ENCODE measurements at places on chromosomes 1 and 21.

GRCh38 chr1:159068886-159069285, 7.7 kb downstream of the AIM2 start:
- DNase-seq, result no peak

- no peak for DNase-seq
Measured at GRCh38 chr1:86423473-86423872, 498 bp upstream of the CLCA2 start.

DNA sequence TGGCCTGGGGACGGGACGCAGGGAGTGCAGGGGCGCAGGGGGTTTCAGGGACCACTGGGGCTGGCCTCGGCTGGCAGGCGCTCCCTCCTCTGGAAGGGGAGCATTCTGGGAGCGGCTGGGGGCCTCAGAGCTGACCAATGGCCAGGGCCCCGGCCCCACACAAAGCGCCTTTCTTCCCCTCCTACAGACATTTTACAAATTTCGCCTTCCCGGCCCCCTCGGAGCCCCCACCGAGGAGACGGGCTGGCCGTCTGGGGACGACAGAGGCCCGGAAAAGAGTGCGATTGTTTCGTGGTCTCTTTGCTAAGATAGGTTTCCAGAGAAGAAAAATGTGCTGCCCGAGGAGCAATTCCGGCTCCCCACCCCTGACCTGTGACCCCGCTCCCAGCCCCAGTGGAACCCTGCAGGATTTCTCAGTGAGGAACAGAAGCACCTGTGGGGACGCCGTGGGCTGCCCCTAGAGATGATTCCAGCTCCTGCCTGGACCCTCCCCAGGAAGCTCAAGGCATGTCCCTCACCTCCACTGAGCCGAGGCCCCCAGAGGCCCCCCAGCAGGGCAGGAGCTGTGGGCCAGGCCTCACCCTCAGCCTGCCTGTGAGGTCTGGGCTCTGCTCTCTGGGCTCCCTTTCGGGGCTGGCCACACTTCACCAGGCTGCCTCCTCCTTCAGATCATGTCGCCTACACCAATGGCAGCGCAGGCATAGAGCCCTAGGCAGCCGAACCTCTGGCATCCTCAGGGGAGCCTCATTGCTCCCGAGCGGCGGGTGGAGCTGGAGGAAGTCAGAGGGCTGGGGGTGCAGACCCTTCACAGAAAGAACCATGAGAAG, 15.0 kb upstream of the PLEKHG5 start:
- no peak for DNase-seq

DNA sequence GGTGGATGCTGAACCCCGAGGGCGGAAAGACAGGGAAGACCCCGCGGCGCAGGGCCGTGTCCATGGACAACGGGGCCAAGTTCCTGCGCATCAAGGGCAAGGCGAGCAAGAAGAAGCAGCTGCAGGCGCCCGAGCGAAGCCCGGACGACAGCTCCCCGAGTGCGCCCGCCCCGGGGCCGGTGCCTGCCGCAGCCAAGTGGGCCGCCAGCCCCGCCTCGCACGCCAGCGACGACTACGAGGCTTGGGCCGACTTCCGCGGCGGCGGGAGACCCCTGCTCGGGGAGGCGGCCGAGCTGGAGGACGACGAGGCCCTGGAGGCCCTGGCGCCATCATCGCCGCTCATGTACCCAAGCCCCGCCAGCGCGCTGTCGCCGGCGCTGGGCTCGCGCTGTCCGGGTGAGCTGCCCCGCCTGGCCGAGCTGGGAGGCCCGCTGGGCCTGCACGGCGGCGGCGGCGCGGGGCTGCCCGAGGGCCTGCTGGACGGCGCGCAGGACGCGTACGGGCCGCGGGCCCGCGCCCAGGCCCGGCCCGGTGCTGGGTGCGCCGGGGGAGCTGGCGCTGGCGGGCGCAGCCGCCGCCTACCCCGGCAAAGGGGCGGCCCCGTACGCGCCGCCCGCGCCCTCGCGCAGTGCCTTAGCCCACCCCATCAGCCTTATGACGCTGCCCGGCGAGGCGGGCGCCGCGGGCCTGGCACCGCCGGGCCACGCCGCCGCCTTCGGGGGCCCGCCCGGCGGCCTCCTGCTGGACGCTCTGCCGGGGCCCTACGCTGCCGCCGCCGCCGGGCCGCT, 20.7 kb downstream of the FOXO6 start:
- no peak for DNase-seq

- no peak for DNase-seq
Measured at GRCh38 chr1:12745126-12745991, 641 bp upstream of the CFAP107 start.

DNA sequence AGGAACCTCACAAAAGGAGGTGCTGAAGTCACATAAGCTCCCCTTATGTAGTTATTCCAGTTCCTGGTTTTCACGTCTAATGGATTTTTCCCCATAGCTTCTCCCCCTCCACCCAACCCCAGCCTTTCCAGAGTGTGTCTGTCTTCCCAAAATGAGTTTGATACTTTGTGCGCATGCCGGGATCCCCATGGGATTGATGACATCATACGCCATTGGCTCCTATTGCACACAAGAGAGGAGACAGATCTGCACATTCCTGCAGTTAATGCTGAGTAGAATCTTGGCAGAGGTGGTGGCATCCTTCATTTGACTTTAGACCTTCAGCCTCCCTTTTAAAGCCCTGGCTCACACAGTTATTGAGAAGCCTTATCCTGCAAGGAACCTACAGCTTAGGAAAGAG, 71.4 kb downstream of the DDR2 start:
- DNase-seq, result no peak

DNA sequence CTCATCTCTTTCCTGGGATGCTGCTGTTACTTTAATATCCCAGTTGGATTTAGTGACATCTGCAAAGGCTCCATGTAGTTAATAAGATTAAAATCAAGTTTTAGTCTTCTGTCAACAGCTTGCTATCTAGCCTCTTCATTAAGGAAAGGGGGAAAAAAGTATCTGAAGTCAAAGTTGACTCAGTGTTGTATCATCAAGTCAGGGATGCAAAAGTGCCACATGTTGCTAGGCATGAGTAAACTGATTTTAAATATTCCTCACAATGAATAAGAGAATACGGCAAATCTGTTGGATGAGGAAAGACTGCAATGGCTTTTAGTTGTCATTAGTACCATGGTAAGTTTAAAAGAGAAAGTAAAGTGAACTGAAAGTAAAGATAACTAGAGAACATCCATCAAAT, 383.2 kb upstream of the ZRANB2 start:
- DNase-seq, result no peak

DNA sequence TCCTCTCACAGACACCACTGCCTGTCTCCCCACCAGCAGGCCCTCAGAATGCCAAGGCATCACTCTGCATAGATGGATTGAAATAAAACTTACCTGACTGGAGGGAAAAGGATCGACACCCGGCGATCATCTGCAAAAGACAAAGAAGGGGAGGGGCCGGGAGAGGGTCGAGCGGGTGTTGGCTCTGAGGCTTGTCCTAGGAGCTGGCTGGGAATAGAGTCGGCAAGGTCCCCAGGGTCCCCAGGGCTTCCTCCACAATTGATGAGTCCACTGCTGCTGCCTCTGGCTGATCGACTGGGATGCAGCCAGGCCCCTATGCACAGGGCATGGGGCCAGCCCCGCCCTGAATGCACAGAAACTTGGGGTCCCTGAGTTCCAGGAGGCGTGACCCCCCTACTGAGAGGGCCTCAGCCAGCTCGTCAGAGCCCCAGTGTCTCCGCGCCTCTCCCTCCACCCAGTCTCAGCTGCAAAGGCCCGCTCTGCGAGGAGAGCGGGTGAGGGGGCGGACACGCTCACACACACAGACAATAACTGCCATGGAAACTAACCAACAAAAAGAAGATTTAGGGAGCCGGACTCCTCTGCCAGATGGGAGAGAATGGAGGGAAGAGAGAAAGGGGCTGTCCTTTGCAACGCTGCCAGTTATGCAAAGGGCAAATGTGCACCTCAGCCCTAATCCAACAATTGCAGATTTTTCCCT, at the start of gene KLHDC8A:
Gene KLHDC8A (minus strand): TSS at position 483 of the 700 bp plus-strand sequence. CDS start 13,318 bp downstream, outside the sequence.
- DNase-seq, result no peak

DNA sequence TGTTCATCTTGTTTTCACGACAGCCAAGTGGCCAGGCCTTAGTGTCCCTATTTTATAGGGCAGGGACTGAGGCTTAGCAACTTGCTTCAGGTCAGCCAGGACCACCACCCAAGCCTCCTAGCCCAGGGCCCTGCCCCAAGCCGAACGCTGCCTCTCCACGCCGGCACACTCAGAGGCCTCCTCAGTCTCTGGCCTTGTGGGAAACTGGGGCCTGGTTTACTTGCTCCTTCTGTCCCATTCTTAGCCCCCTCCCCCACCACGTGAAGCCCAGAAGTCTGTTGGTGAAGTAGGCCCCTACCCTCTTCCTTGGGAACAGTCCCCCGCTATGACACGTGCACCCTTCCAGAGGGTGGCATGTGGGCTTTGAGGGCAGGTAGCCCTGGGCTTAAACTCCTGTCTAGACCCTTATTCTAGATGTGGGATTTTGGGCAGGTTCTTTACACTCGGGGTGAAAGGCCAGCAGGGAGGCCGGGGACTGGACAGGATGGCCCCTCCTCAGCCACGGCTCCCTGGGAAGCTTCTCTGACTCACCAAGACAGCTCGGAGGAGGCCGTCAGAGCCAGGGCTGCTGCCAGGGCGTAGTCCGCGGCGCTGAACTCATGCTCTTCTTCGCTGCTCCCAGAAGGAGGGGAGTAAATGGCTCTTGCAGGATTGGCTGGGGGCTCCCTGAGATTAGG, 4.3 kb downstream of the MYOM3 start:
- no peak for DNase-seq

GRCh38 chr1:16989676-16990391, 9.4 kb upstream of the MFAP2 start:
- no peak for DNase-seq

DNA sequence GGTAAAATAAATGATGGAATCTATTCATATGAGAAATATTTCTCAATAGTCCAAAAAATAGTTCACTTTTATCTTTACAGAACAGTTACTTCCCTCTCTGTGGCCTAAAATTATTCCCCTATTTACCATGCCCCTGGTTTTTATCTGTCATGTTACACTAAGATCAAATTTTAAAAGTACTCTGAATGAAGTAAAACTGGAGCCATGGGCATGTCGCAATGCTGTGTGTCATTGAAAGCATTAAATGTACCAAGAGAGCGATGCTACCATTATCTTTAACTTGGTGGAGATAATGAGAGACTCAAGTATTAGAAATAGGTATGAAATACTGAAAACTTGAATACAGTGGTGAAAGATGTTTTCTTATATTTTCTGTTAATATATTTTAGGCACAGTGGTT, 146.2 kb downstream of the KCNT2 start:
- no peak for DNase-seq

DNA sequence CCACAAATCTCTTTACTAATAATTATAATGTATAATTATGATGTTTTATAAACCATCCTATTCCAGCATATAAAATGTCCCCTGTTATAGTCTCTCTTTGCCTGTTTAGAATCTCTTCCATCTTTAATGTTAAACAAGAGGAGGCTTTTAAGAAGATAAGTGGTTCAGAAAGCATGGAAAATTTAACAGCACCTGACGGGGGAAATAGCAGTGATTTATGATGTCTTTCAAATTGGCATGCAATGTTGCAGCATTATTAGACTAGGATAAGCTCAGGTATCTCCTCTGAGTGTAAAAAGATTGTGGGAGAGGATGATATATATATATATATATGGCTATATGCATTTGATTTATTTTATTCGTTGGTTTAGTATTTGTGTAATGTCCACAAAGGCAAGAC, 24.4 kb downstream of the GIPC2 start:
- no peak for DNase-seq

DNA sequence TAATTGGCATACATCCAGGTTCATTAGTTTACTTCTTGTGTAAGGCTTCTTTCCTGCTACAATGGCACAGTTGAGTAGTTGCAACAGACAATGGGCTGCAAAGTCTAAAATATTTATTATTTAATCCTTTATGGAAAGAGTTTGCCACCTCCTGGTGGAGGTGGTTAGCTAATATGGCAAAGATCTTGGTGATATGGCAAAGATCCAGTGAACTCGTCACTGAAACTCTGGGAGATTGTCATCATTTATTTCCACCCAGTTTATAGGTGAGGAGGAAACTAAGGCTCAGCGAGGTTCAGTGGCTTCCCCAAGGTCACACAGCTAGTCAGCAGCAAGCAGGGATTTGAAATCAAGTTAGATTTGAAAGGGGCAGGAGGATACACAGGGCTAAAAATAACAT, 16.1 kb upstream of the IFFO2 start:
- no peak for DNase-seq

DNA sequence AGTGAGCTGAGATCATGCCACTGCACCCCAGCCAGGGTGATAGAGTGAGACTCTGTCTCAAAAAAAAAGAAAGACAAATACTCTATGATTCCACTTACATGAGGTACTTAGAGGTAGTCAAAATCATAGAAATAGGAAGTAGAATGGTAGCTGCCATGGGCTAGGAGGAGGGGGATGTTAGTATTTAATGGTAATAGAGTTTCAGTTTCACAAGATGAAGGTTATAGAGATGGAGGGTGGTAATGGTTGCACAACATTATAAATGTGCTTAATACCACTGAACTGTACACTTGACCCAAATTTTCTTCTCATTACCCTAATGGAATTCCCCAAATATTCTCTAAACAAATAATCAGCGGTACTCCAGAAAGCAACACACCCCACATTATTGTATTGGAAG, 12.8 kb downstream of the EIF2B3 start:
- no peak for DNase-seq

DNA sequence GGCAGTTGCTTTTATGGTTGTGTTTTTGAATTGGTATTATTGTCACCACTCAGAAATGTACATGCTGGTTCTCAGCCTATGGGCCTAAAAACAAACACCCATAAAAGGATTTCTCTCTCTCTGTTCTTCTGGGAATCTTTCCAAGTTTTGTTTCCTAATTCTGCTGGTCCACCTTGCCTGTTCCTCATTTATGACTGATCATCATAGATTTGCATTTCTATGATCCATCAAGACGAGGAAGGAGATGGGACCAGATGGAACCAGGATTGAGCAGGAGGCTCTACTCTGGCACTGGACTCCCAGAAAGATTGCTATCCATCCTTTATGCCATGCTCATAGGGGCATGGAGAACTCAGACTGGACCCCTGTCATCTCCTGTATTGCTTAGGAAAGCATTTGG, 162.2 kb downstream of the C1orf94 start:
- no peak for DNase-seq

DNA sequence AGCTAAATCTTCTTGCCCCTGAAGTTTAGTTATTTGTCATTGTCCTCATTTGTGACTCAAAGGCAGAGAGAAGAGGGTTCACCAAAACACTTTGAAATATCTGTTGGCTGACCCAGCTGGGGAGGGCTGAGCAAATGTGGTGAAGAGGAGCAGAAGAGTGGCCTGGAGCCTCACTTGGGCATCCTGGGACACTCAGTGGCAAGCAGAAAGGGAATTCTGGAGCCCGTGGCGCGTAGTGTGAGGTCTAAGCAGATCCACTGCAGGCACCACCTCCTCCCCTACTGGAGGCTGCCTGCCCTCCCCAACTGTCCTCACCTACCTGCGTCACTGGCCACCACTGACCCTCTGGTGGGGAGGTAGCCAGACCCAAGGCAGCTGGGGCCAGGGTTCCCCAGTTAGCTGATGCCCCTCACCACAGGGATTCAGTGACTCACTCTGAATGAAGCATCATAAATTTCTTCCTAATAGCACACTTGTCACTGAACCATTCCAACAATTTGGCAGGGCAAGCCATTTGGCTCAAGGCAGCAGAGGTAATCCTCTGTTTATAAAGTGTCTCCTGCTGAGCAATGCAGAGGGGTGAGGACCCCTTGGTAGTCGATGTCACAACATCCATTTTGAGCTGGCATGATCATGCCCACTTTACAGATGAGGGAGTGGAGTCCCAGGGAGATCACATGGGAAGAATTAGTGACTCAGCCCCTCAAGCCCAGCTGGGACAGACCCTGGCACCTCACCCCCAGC, 80.3 kb downstream of the NENF start:
- no peak for DNase-seq
